ENCODE measurements at places on chromosomes 5 and 9.

- no peak for DNase-seq
Measured at GRCh38 chr9:36571333-36571732, 1.4 kb upstream of the MELK start.

DNA sequence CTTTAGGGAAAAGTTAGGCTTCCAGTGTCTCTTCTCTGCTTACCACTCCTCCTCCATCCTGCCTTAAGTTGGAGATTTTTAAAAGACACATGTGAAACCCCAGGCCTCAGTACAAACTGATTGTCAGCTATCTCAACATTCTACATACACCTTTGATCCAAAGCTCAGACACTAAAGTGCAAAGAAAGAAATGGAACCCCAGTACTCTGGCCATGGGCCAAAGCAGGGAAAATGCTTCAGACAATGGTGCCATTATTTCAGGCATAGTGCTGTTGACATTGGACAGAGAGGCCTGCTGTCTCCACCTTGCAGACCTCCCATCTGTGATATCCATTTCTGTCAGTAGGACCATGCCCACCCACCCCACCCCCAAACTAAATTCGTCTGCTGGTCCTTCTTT, 49.1 kb downstream of the G3BP1 start:
- DNase-seq: no peak

GRCh38 chr5:180959661-180960060, 29.0 kb upstream of the BTNL3 start:
- DNase-seq: no peak

- no peak for DNase-seq
Measured at GRCh38 chr9:124040186-124040931, 28.8 kb downstream of the LHX2 start.

DNA sequence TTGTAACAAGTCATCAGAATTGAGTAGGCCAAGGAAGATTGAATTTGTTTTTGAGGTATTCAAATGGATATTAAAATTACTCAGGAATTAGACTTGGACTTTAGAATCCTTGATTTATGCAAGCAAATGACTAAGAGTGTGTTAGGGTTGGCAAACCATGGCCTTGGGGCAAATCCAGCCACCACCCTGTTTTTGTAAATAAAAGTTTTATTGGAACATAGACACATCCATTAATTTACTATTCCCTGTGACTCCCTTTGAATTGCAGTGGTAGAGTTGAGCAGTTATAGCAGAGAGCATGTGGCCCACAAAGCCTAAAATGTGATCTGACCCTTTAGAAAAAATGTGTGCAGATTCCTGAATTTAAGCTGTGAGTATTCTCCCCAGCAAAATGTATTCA, 115.6 kb downstream of the WDR70 start:
- DNase-seq: no peak

- no peak for DNase-seq
Measured at GRCh38 chr9:126150411-126151030, 176.1 kb upstream of the MVB12B start.

DNA sequence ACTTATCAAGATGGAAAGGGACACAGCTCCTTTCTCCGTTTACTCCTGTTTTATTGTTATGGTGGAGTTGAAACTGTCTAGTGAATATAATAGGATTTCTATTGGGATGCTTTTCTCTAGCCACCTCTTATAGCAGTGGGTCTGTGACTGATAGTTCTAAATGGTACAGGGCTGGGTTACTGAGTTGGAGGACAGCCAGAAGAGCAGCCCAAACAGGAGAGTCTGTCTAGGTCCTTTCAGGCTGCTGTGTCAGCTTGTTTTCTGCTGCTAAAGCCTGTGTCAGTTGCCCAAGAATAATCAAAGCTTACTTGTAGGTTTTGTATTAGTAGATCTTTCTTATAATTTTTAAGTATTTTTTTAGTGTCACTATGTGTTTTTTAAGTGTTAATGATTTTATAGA, 356.0 kb upstream of the SEMA6A start:
- DNase-seq: no peak

All from renal cortex interstitium (tissue), 15 donors.